Stimulated activated CD4-positive, alpha-beta T cell treated with anti-CD3 and anti-CD28 coated beads, Interleukin-1b, Interleukin-23, amount 100 ng/mL, for 4 hours (primary cell): ENCODE measurements at places on chromosomes 5 and 9.

GRCh38 chr9:6818292-6818922 is 60.6 kb downstream of the KDM4C start:
- DNase-seq, result no peak

GRCh38 chr9:100204796-100205195 is 105.8 kb downstream of the INVS start:
- no peak for DNase-seq

DNA sequence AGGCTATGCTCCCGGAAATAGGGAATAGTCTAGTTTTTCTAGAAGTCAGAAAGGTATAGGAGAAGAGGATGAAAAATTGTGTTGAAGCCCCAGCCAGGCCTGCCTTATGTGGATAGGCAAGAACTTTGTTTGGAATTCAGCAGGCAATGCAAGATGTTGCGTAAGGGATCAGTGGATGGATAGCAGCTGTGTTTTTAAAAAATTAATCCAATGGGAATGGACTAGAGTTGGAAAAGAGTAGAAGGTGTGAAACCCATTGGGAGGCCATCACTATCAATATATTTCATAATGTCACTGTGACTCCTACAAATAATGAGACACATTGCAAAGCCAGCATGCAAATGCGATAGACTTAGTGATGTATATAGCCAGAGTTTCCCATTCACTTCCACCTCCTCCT is 281.9 kb downstream of the MARCHF11 start:
- DNase-seq, result no peak

DNA sequence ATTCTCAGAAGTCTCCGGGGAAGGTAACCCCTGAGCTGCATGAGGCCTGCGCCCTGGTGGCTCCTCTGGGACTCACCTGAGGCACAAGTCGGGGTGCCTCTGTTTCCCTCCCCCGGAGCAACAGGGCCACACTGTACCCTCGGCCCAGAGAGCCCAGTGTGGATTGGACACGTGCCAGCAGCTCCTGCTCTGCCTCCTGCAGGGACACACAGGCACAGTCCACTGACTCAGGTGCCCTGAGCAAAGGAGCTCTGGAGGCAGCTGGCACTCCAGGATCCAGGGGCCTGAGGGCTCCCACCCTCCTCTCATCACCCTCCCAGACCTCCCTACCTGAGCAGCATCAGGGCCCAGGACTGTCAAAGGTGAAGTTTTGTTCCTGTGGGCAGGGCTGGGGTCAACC is 29.5 kb downstream of the SLC35A4 start:
- DNase-seq, result no peak

- DNase-seq, result no peak
These were observed 15.5 kb upstream of the LAMC3 start for GRCh38 chr9:130993303-130994030.

DNA sequence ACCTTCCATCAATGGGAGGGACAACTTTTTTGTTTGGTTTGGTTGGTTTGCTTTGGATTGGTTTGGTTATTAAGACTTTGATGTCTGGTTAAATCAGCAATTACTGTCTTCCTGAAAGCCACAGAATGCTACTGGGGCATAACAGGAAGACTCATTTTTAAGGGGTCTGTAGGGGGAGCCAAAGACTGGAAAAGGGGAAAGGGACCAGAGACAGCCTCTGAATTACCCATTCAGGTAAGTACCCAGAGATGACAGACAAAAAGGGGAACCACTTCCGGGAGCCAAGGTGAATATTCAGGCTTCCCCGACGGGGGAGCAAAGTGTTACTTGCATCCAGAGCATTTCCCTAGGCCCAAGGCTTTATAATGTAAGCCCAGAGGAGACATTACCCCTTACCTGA is 4.6 kb upstream of the FEM1C start:
- DNase-seq, result no peak

GRCh38 chr9:134807716-134808446 is 72.7 kb upstream of the FCN2 start:
- no peak for DNase-seq

DNA sequence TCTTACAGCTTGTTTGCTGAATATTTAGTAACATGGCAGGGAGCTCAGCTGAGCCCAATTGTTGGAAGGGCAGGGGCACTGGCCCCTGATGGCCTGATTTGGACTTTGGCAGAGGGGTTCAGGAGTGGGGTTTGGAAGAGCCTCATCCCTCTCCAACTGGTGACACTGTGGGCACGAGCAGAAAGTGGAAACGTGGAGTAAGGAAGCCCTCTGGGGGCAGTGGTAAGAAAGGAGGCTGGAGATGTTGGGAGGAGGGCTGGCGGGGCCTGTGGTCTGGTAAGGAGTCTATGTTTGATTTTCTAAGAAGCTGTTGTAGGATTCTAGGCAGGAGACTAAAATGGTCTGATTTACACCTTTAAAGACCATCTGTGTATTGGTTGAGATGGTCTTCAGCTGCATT is 208.9 kb downstream of the HSPA4 start:
- DNase-seq, result no peak

GRCh38 chr5:54148858-54149257 is 161.5 kb downstream of the ARL15 start:
- DNase-seq, result no peak

GRCh38 chr9:1100945-1101344 is 50.8 kb downstream of the DMRT2 start:
- DNase-seq, result no peak

GRCh38 chr5:175678074-175678473 is 20.2 kb downstream of the HRH2 start:
- no peak for DNase-seq

- DNase-seq, result no peak
These were observed 66.4 kb upstream of the PLPP1 start for GRCh38 chr5:55601204-55601618.

GRCh38 chr9:116282597-116282996 is 129.0 kb downstream of the PAPPA start:
- DNase-seq, result no peak

DNA sequence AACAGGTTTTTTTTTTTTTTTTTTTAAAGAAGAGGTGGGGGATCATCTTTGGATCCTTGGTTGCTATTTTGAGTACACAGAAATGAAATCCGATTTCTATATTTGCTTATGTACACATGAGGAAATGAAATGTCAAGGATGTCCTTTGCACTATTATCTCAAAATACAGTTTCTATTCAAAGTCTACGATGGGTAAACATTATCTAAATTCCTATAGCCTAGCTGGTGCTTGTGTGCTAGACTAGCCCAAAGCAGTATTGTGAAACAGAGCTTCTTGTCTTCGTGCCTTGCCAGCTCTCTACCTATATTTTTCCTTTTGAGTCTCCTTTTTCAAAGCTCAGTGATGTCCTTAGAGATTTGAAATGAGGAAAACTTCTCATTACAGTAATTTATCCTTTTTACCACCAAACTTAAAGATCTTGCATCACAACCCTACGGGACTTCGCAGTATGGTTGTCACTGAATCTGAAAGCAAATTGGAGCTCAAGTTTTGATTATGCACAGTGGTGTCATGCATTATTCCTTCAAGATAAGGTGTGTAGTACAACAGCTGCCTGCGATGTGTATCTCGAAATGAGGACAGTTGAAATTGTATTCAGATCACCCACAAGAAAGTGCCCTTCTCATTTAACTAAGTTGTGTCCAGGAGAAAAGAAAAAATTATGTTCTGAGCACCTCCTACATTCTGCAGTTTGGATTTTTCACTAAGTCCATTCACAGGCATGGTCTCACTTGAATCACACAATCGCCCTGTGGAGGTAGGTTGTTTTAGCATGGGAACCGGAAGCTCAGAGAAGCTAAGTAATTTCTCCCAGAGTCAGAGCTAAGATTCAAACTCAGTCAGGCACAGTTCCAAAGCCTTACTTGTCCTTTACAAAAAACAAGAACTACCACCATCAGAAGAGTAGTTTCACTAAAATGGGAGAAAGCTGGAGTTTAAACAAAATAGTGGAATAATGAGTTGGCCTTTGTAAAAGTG is 379.0 kb downstream of the GLIS3 start:
- DNase-seq, result no peak

DNA sequence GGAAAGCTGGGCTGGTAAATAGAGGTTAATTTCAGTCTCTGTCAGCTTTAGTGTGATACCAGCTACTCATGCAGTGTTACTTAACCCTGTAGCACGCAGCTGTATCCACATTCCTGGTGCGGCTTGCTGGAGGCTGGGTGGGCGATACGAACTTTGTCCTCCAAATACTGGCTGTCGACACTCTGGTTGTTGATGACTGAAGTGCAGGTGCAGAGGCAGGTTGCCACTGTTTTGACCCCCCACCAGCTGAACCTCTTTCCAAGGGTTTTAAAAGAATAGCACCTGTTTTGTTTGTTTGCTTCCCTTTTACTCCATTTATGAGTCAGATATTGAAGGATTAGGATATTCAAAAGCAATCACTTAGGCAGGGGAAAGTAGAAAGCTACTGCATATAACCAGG is 4.4 kb upstream of the RABGAP1 start:
- no peak for DNase-seq

GRCh38 chr9:90469865-90470387 is 172.7 kb downstream of the DIRAS2 start:
- DNase-seq, result no peak

GRCh38 chr9:129313331-129313955 is 135.4 kb upstream of the IER5L start:
- DNase-seq, result no peak

GRCh38 chr5:87399720-87400119 is 13.0 kb downstream of the CCNH start:
- DNase-seq, result no peak

DNA sequence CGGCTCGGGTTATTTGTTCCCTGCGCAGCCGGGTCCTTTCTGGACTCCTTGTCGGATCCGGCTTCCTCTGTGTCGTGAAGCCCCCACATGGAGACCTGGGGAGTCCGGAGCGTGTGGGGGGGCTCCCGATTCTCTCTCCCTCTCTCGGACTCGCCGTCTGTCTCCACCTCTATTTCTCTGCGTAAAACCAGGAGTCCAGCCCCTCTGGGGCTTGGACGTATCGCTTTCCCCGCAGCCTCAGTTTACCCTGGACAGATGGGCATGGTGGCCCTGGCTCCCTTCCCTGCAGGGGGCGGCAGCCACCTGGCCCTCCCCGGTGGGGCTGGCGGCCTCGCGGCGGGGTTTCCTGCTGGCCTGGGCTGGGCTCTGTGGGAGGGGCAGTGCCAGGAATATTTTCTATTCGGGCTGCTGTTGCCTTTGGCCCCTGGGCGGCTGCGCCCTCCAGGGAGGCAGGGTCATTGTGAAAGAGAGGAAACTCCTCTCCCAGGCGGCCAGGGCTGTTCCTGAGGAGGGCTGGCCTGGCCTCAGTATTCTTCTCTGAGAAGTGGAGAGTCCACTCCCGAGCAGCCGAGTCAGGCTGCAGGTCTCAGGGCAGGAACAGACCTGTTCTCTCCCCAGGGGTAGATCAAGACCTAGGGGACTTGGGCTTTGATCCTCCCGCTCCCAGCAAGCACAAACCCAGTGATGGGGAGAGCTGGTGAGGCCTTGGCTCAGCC is 665 bp downstream of the ASS1 start:
- DNase-seq, result no peak

GRCh38 chr5:84632418-84632817 is 247.7 kb upstream of the EDIL3 start:
- DNase-seq, result no peak

DNA sequence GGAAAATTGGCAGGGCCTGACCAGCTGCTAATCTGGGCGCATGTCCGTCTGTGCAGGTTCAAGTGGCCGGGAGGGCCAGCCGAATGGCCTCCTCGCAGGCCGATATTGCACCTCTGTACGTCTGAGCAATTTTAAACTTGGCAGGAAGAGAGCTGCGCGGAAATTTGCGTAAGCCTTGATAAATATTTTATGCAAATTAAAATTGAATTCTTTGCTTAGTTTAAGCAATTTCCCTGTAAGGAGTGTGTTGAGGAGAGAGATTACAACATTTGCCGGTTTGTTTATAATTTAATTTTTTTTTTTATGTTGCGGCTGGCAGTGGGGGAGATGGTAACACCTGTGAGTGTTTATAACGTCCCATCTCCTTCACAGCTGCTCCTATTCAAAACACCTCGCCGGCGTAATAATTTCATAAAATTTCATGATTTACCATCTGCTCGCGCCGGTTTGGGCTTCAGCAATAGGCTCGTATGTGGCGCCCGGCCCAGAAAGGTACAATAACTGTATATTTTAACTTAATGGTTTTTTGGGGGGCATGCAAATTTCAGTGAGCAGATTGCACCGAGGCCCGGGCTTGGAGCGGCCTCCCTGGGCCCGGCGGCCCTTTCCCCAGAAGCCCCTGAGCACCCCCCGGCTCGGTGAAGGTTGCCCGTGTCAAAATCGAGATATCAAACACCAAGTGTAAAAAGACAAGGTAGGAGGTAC is 269.4 kb upstream of the MVB12B start:
- DNase-seq, result no peak
